ENCODE measurements at places on chromosomes 4 and X. TPM values are rescaled to one million over a fixed set of nuclear protein-coding genes. Genes with fewer than 3 reads are reported as not detected.

GRCh38 chrX:133638285-133638684 is 223.0 kb upstream of the GPC4 start:
- peaks cover 8% of the 10 kb centered on the region for H3K4me1 ChIP-seq
- H3K36me3 ChIP-seq, result no peaks in the 10 kb centered on the region
- DNase-seq, result no peak
- H3K4me3 ChIP-seq, result no peak overlapping the region

DNA sequence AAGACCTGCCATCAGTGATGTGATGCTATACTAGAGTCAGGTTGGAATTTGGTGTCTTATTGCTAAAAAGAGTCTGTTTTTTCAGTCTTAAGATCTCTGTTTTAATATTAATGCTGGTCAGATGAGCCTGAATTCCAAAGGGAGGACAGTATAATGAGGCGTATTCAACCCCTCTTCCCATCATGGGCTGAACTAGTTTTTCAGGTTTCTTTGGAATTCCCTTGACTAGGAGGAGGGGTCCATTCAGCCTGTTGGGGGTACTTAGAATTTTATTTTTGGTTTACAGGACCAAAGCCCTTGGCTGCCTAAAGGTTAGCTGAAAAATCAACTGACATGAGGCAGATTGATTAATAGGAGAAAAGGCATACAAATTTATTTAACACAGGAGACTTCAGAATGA is 24.1 kb upstream of the PI4K2B start:
- H3K36me3 ChIP-seq, result no peaks in the 10 kb centered on the region
- H3K27ac ChIP-seq, result no peak overlapping the region
- no peaks in the 10 kb centered on the region for H3K27me3 ChIP-seq
- no peak overlapping the region for H3K4me3 ChIP-seq

Gene HTATSF1
- 108 TPM for total RNA-seq

DNA sequence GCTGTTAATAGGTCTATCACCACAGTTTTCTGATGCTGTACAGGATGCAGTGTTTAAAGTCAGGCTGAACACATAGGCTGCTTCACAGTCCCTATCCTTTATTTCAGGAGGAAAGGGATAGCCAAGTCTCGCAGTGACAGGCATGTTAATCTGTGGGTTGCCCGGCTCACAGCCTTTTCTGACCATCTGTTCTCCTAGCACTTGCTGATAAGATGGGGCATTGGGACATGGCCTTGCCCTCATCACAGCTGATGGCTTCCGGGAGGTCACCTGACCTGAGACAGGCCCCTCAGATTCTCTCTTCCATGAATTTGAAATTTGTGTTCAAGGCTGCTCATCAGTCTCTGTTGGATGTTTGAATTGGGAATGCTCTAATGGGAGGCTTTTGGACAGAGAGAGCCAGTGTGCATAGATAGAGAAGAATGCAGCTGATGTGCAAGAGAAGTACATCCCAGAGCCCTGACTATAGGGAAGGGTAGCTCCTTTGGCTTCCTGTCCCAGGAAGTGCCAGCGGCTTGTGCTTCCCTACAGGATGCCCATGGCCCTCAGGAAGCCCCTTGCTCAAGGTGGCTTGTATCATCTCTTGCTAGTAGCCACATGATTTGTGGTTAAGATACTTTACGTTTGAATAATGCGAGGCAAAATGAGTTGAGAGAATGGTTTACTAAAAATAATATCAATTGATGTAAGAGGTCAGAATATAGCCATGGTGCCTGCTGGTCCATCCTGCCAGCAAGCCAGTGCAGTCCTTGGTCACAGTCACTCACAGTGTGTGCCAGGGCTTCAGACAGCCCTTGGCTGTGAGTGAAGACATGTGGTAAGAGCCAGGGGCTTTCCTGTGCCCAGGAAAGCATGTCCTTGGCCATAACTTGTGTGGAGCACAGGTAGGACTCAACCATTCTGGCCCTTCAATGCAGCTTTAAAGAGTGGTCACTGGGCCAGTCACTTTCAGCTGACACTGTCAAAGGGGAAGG is 88.6 kb downstream of the TSPAN7 start:
- H3K27ac ChIP-seq, result peak overlapping the region; percentile 84
- H3K36me3 ChIP-seq, result no peaks in the 10 kb centered on the region
- peak; percentile 50 for DNase-seq
- H3K27me3 ChIP-seq, result no peaks in the 10 kb centered on the region
- H3K4me3 ChIP-seq, result no peak overlapping the region

DNA sequence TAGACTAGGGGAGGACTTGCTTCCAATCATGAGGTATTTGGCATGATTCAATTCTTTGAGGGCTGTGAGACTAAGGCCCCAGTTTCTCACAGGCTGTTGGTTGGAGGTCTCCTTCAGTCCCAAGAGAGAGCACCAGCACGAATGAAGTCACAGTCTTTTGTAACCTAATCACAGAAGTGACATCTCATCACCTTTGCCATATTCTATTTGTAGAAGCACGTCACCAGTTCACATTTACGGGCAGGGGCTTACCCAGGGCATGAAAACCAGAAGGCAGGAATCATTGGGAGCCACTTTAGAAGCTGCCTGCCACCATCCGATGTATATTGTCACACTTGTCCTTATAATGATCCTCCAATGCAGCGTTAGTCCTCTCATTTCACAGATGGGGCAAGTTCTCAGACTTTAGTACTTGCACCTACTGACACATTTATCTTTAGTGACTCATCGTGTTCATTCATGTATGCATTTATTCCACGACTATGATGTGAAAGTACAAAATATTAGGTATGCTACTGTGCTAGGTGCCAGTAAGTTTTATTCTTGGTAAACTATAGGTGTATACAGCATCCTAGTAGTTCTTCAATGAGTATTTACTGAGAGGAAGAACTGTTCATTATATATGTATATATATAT is 163.8 kb upstream of the PGRMC2 start:
- no peak overlapping the region for H3K4me3 ChIP-seq
- H3K4me1 ChIP-seq, result peaks cover 20% of the 10 kb centered on the region
- DNase-seq, result no peak

DNA sequence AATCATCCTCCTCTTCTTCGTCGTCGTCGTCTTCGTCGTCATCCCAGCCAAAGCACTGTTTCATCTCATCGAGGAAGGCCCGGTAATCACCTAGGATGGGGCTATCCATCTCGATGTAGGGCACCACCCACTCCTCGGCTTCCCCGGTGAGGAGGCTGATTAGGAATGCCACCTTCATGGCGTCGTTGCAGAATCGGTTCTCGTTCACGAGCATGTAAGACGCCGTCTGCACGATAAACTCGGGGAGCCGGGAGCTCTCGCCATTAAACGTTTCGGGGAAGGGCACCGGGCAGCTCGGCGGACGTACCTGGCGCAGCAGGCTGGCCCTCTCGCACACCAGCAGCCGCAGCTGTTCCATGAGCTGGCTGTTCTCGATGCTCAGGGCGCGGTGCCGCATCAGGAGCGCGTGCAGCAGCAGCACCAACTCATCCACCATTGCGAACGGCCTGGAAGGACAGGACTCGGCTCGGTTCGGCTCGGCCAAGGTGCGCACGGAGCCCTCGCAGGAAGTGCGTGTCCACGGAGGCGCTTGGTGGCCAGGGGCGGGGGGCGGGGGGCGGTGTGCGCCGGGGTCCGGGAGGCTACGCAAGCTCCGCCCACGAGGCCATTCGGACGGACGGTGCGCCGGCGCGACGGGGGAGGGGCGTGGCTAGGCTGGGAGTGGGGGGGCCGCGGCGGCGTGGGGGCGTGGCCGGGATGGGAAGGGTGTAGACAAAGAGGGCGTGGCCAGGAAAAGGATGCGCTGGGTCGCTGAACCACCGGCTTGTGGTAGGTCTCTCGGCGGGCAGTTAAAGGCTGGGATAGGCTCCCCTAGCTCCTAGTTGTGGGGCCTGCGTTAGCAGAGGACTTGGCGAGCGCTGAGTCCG is at the start of gene LDOC1:
TSS of gene LDOC1 (minus strand) at position 544 of the 866 bp plus-strand sequence. CDS start at position 436, 108 bp downstream.
- H3K27me3 ChIP-seq, result no peaks in the 10 kb centered on the region
- H3K4me1 ChIP-seq, result no peaks in the 10 kb centered on the region
- DNase-seq, result peak; percentile 6
- no peak within 1 kb of the TSS for H3K27ac ChIP-seq

Gene KCND1
- 0.09 TPM for total RNA-seq

Gene CXXC4
- not detected for total RNA-seq

Gene KCNE5
- total RNA-seq, result 2.3 TPM

GRCh38 chrX:53357799-53358530 is 64.5 kb downstream of the SMC1A start:
- no peak overlapping the region for H3K27ac ChIP-seq
- no peaks in the 10 kb centered on the region for H3K4me1 ChIP-seq
- H3K4me3 ChIP-seq, result no peak overlapping the region
- no peaks in the 10 kb centered on the region for H3K27me3 ChIP-seq

Gene PCDH18
- 10.5 TPM for total RNA-seq

GRCh38 chr4:48046059-48046458 is 29.5 kb downstream of the NIPAL1 start:
- H3K27ac ChIP-seq, result peak overlapping the region; percentile 46
- H3K4me1 ChIP-seq, result peaks cover 32% of the 10 kb centered on the region
- H3K4me3 ChIP-seq, result no peak overlapping the region
- peak; percentile 30 for DNase-seq

DNA sequence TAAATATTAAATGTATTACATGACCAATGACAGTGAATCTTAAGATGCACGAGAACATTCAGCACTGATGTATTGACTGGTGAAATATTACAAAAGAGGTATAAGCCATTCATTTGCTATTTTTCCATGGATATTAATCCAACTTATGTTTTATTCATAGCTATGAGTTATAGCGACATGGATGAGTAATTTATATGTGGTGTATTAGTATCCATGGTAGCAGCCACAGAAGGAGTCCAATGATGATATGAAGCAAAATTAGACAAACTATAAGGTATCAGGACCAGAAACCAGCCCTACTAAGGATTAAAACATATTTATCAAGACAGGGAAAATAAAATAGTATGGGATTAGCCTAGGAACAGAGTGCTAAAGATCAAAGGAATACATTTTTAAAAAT is 50.7 kb downstream of the THAP9 start:
- H3K36me3 ChIP-seq, result peaks cover under 1% of the 10 kb centered on the region
- H3K4me1 ChIP-seq, result no peaks in the 10 kb centered on the region
- no peak overlapping the region for H3K4me3 ChIP-seq
- H3K27me3 ChIP-seq, result no peaks in the 10 kb centered on the region
- no peak for DNase-seq
